ENCODE measurements at places on chromosomes 3 and 15. TPM values are rescaled to one million over a fixed set of nuclear protein-coding genes. Genes with fewer than 3 reads are reported as not detected.

GRCh38 chr3:37953707-37954394 is 36.7 kb upstream of the VILL start:
- no peak for DNase-seq

DNA sequence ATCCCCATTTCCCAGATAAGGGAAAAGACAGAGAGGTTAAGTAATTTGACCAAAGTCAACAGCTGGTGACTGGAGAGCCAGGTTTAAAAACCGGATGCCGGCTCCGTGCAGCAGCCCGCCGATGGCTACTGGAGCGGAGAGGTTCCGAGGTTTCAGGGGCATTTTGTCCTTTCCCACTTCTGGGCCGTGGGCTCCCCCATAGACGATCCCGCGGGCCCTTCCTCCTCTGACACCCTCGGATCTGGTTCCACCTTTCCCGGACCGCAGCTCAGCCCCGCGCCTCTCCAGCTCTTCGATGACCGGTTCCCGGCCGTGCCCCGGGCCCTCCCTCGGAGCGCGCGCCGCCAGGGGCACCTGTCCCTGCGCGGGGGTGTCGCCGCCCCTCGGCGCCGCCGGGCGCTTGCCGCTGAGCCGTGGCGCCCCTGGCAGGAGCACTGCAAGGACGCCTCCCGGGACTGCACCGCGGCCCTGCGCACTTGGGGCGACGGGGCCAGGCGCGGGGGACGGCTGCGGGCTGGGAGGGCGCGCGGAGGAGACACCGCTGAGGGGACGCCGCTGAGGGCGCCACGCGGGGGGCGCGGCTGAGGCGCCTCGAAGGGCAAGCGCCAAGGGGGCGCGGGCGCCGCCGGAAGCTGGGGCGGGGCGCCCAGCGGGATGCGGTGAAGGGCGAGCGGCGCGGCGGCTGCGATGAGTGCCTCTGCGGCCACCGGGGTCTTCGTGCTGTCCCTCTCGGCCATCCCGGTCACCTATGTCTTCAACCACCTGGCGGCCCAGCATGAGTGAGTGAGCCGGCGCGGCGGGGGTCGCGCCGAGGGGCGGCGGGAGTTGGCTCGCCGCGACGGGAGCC is at the start of gene TM6SF1:
Gene TM6SF1, plus strand, starts transcription at position 652 of the 847 bp plus-strand sequence. Its CDS starts 36 bp downstream, at position 688.
- DNase-seq: peak; percentile 55

DNA sequence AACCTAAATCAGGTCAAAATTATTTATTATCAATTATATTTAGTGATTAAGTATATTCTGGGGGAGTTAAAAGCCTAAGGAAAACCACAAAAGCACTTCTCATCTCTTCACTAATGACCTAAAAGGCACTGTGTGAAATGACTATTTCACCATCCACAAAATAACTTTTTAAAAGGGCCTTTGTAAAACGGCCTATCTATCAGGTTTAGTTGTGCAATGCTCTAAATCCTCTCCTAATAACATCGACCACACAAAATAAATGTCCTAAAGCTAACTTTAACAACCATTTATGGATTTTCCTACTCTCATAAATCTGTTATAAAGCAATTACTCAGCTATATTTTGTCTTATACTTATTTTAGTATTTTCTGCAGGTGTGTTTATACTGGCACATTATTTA is 1066.3 kb downstream of the ROBO1 start:
- no peak for DNase-seq

- DNase-seq: no peak
These were observed 16.1 kb downstream of the SEMA5B start for GRCh38 chr3:123011447-123011846.

DNA sequence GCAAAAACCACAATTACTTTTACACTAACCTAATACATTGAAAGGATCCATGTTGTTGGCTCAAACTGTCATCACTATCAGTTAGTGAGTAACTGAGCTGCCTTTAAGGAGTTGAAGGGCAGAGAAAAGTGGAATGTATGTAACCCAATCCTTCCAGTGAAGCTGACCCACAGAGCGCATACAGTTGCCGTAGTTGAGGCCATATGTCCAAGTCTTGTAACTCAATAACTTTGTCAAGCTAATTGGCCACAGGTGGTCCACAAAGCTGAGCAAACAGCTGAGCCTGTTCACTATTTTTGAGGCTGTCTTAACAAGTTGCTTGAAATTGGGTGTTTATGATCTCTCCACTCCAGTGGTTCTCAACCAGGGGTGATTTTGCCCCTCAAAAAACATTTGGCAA is 169.0 kb upstream of the SLC24A5 start:
- no peak for DNase-seq

- DNase-seq: no peak
These were observed 8.8 kb upstream of the SLC6A6 start for GRCh38 chr3:14393440-14394106.

DNA sequence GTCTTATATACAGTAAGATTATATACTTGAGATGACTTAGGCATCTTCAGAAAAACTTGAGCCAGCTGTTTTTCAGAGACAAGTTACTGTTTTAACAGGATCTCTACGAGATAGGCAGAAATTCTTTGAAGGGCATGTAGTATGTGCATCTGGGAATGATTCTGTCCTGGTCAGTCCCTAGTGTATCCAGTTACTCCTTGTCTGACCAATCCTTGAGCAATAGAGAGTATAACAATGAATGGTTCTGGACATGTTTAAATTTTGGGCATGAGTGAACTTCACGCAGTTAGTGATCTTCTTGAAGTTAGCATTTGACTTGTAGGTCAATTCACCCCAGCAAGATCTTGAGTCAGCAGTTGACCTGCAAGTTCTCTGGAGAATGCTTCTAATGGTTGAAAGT is 24.7 kb upstream of the HHLA2 start:
- no peak for DNase-seq

GRCh38 chr15:58463815-58464650 is 32.2 kb downstream of the LIPC start:
- DNase-seq: no peak

DNA sequence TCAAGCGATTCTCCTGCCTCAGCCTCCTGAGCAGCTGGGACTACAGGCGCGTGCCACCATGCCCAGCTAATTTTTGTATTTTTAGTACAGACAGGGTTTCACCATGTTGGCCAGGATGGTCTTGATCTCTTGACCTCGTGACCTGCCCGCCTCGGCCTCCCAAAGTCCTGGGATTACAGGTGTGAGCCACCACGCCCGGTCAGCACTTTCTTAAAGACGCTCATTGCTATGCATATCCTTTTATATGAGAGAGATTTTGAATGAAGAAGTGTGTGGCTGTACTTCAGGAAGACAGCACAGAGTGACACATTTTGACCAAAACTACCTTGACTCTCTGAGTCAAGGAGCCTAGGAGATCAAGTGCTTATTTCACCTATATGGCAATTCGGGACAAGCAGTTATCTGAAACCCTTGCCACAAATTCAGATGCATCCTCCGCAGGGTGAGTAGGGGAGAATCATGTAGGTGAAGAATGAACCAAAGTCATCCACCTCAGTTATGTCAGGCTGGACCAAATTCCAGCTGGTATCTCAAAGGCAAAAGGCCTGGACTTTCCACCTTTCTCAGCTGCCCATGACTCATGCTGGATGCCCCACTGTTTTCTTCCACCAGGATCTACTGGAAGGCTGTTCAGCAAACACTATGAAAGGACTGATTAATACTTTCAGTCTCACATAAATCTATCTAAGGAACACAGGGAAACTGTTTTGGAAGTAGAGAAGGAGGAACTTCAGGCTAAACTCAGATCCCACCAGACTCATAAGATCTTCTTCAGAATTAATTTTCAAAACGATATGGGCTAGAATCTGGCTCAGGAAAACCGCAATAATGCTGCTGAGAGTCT is 31.9 kb downstream of the SUSD5 start:
- no peak for DNase-seq

GRCh38 chr3:4411833-4412232 is 55.2 kb downstream of the SUMF1 start:
- no peak for DNase-seq

DNA sequence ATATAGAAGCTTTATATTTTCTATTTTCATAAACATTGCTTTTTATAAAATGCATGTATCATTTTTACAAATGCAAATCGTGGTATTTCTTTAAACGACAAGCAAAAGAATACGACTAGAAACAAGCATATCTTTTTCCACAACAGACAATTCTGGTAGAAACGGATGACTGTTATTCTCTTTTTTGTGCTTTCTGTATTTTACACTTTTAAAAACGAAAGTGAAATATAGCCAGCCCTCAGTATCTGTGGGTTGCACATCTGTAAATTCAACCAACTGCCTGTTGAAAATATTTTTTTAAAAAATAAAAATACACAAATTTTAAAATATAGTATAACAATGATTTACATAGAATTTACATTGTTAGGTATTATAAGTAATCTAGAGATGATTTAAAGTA is 61.3 kb downstream of the PRTG start:
- no peak for DNase-seq

DNA sequence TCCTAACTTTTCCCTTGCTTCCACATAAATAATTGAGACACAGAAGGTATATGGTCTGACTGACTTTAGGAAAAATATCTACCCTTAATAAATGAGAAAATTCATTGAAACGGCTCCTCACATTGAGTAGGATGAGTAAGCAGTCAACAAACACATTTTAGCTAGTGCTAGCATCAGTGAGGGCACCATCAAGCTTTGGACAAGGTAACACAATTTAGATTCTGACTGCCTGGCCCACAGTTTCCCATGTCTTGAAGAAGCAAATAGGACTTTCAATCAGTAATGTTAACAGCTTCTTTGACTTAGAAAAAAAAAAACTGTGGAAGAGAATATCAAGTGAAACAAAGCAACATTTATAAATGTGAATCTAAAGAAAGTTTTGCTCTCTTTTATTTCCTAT is 70.1 kb upstream of the MBNL1 start:
- DNase-seq: no peak

The EPHA3 gene
- total RNA-seq: not detected

The STRIT1 gene
- not detected for total RNA-seq

The TMEM266 gene
- not detected for total RNA-seq

The CCR2 gene
- 70.8 TPM for total RNA-seq

The CACNA2D3 gene
- not detected for total RNA-seq

The PRICKLE2 gene
- total RNA-seq: not detected

The STT3B gene
- 137 TPM for total RNA-seq

The MINAR1 gene
- 0.71 TPM for total RNA-seq

The LRRN1 gene
- total RNA-seq: 1.7 TPM
